ENCODE measurements at places on chromosomes 2 and 18.

DNA sequence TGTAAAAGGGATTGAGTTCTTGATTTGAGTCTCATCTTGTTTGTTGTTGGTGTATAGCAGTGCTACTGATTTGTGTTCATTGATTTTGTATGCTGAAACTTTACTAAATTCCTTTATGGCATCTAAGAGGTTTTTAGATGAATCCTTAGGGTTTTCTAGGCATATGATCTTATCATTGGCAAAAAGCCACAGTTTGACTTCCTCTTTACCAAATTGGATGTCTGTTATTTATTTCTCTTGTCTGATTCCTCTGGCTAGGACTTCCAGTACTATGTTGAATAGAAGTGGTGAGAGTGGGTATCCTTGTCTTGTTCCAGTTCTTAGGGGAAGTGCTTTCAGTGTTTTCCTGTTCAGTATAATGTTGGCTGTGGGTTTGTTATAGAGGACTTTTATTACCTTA, 4.8 kb downstream of the ANKAR start:
- DNase-seq = no peak

DNA sequence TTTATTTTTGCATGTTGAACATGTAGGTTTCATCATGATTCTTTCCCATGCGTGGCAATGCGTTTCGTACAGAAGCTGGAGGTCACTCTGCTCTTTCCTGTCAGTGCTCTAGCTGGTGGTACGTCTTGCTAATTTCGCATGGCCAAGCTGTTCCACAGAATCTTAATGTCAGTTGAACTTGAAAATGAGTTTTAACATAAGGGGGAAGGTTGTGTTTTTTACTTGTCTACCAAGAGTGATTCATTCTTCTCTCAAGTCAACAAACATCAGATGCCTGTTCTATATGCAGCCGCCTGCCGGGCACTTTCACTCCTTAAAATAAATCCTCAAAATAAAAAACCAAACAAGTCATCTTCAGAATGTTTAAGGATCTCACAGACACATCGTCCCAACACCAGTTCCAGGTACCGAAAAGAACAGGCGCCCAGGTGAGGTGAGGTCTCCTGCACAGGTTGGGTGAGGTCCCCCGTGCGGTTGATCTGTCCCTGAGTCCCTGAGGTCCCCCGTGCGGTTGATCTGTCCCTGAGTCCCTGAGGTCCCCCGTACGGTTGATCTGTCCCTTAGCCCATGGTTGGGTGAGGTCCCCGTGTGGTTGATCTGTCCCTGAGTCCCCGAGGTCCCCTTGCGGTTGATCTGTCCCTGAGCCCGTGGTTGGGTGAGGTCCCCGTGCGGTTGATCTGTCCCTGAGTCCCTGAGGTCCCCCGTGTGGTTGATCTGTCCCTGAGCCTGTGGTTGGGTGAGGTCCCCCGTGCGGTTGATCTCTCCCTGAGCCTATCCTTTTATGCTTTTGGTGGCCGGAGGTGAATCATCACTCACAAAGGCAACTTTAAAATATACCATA, 57.0 kb upstream of the KCNG2 start:
- DNase-seq = no peak

- no peak for DNase-seq
Measured at GRCh38 chr2:216959433-216959832, 99.6 kb upstream of the TNP1 start.

GRCh38 chr18:49510393-49511115, 23.5 kb upstream of the C18orf32 start:
- peak; percentile 12 for DNase-seq

DNA sequence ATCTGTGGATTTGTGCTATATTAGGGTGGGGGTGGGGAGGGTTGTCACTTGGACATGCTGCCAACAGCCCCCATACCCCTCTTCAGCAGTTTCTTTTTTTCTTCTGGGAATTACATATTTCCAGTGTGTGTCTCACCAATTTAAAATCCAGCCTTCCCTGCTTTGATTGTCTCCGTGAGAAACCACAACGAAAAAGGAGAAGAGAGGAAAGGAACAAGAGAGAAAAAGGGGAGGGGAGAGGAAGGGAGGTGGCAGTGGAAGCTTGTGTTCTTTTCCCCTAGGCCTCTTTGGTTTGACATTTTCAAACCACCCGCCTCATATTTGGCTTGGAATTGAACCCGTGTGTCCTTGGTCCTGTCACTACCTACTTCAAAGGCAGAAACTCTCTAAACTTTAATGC, 860 bp downstream of the CTNNA2 start:
- no peak for DNase-seq

DNA sequence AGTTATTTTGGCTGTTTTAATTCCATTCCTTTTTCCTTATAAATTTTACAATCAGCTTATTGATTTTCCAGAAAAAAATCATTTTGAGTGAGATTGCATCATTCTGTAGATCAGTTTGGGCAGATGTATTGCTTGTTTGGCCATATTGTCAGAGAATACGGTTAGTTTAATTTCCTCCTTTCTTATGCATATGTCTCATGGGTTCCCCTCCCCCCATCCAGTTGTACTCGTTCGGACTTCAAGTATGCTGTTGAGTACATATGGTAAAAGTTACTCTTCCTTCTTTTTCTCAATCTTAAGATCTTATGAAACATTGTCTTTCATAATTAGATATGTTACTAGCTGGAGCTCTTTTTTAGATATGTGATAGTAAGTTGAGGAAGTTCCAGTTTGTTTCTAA, 131.2 kb upstream of the TTC27 start:
- DNase-seq = no peak

DNA sequence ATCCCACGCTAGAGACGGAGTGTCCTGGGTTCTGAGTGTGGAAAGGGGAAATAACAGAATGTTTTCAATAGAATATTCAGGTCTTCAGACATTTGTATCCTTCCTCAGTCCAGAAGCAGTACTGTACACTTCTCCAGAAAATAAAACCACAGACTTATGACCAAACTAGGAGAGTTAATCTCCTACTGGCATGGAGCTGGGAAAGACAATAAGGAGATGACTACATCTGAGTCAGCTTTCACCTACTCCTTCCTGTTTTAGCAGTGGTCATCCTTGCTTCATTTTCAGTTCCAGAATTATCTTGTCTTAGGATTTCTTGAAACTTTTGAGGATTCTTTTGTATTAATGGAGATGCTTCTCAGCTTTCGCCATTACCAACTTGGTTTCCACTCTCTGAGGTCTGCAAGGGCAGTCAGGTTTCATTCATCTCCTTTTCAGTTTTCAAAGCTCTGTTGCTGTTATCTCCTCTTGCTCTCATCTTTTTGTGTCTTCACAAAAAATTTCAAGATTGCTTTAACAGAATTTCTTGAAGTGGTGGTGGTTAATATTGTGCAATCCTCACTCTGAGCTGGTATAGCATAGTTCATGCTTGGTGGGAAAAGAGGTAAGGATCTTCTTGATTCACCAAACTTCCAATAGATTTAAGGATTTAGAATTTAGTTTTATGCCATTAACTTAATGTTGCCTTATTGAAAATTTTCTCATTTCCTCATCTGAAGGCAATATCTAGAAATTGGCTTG, 23.7 kb upstream of the NR4A2 start:
- DNase-seq = no peak

GRCh38 chr2:170869036-170869435, 52.3 kb downstream of the GAD1 start:
- no peak for DNase-seq

- DNase-seq = no peak
Measured at GRCh38 chr2:6449343-6449742, 416.4 kb downstream of the CMPK2 start.

DNA sequence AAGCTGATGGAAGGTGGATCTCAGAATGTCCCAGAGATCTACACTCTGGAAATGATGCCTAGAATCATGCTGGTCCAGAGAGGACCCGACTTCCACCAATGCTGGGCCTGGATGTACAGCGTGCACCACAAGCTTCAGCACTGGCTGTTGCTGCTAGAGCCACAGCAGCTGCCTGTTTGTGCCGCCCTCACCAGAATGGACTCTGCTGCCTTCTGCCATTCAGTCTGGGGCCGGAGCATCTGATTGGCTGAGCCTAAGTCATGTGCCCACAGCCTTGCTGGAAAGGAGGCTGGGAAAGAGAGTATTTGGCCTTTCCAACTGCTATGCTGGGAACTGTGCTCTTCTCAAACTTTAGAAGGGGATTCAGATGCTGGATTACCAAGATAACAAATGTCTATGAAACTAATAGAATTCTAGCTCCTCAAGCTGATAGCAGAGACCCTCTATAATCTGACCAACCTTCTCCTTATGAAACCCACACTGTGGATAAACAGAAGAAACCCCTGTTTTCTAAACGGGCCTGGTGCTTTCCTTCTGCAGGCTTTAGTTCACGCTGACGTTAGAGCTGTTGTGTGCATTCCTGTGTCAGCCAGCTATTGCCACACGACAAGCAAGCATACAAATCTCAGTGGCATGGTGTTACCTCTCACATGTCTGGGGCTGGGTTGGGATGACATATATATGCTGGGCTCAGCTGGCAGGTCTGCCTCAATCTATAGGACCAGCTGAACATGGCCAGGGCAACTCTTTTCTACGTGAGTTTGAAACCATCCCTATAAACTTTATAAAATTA, 4.1 kb upstream of the LOXHD1 start:
- DNase-seq = no peak

DNA sequence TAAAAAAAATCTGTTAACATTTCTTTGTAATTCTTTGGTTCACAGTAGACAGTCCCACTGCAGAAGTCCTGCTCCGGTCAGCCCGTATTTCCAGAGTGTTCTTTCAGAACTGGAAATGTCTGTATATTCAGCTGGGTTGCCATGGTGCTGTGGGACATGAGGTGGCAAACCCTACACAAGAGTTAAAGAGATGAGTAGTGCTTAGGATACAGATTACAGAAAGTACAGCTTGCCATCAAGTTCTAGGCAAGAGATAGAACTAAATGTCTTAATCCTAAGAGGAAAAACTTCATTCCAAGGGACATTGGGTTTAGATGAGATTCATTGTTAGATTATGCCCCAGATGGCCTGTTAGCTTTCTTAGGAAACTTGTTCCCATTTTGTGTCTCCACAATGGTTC, 60.1 kb downstream of the FMNL2 start:
- DNase-seq = no peak

GRCh38 chr2:2646433-2647051, 315.5 kb upstream of the MYT1L start:
- DNase-seq = no peak

DNA sequence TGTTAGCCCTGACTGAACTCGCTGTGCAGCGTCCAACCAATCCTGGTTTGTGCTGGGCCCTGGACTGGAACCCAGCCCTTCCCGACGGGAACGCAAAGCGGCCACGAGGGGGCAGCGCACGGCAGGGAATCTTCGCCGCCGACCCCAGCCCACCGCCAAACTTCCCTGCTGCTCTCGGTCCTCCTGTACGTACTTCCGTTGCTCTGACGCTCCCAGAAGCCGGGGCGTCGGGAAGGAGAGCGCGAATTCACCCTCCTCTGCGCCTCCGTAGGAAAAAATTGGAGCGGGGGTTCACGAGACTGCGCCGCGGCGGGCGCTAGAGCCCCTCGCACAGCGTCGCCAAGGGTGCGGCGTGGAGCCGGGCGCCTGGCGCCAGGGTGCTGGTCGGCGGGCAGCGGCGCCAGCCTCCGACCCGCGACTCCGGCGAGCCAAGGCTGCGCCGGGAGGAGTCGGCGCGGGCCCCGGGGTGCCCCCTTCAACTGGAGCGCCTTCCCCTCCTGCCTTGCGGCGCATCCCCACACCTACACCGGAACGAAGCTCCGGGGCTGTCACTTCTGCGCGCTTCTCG, 873 bp upstream of the SH3RF3 start:
- DNase-seq = peak; percentile 42

- DNase-seq = no peak
Measured at GRCh38 chr2:159790323-159790722, 7.7 kb downstream of the CD302 start.

- DNase-seq = no peak
Measured at GRCh38 chr2:54341656-54342055, 85.6 kb upstream of the TSPYL6 start.

- DNase-seq = no peak
Measured at GRCh38 chr2:352696-353095, 64.8 kb upstream of the ALKAL2 start.

DNA sequence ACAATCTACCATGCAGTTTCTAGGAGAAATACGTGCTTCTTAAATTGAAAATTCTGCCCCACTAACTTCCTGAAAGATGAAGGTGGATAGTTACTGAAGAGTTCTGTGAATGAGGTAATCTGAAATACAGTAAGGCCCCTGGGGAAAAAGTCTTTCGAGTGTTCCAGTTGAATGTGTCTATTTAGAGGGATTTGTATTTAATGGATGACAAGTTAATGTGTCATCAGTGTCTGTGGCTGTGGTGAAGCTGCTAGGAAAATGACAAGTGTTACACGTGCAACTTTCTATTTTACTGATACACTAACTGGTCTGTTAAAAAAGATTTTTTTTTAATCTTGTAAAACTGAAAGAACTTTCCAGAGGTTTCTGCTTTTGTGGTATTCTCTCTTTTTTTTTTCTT, 384.6 kb downstream of the STK39 start:
- no peak for DNase-seq

GRCh38 chr2:144668493-144669110, 148.7 kb upstream of the ZEB2 start:
- DNase-seq = no peak

- DNase-seq = no peak
Measured at GRCh38 chr18:10727477-10727876, 201.7 kb downstream of the NAPG start.

DNA sequence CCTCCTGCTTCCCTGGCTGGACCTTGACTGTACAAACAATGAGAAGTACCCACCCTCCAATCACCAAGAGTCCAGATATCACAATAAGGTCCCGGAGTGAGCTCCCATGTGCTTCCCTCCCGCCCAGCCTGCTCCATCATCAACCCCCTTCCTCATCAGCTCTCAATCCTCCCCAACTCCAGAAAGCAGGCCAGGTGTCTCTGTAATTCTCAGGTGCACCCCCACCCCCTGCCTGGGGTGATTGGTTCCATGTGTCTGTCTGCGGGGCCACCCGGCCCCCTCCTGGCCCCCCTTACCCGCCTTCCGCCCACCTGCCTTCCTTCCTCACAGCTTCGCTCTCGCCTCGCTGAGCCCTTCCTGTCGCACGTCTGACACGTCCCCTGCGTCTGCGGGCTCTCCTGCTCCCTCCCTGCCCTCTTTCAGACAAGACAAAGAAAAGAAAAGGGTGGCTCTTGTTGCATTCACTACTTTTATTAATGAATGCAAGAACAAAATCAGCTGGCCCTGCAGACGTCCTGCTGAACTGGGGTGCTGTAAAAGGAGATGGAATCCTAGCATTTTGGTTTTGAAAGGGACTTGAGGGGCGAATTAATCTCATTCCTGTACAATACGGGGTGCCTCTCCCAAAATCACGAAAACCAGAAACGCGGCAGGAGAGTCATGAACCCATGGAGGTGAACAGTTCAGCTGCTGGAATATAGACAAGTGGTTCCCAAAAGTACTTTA, 26.5 kb upstream of the IGFBP2 start:
- no peak for DNase-seq

DNA sequence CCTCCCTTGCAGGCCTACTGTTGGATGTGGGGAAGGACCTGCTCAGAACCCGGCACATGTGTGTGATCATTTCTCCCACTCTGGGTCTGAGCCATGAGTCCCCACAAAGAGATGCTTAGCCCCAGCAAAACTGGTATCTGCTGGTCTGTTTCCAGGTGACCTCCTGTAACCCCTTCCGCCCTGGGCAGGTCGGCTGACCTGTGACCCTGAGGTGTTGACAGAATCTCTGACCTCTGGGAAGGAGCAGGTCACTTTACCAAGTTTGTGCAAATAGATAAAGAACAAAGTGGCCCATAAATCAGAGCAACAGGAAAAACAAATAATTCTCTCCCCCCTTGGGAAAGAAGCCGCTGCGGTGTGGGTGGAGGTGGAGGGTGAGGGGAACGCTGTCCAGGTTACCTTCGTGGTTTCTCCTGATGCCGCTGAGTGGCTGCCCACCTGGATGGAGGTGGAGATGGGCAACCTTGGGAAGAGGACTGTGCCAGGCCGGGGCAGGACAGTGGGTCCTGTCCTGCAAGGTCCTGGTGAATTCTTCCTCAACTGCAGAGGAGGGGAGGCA, 174.0 kb upstream of the MYCN start:
- DNase-seq = no peak
